ENCODE measurements at places on chromosomes 11 and 22.

DNA sequence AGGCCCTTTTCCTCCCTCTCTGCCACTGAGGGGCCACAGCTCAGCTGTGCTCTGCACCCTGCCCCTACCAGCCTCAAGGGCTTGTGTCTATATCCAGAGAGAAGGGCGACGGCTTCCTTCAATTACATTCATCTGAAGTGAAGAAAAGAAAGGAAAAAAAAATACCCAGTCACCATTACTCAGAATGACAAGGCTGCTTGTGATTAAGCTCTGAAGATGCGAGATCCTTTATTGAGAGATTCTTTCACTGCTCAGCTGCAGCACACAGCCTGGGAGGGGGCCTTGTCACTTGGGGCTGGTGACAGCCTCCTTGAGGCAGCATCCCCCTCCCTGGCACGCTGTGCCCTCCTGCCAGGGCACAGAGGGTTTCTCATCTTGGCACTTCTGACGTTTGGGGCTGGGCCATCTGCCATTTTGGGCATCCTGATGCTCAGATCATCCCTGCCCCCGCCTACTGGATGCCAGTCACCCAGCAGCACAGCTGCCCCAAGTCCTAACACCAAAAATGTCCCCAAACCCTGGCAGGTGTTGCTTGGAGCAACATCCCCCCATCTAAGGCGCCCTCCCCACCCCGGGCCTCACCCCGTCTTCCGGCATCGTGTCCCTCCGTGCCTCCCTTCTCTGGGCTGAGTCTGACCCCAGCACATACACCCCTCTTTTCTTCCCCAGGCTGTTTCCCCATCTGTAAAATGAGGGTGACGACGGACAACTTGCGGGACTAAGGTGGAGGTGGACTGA, 1394.7 kb downstream of the BRD1 start:
- no peak for DNase-seq

DNA sequence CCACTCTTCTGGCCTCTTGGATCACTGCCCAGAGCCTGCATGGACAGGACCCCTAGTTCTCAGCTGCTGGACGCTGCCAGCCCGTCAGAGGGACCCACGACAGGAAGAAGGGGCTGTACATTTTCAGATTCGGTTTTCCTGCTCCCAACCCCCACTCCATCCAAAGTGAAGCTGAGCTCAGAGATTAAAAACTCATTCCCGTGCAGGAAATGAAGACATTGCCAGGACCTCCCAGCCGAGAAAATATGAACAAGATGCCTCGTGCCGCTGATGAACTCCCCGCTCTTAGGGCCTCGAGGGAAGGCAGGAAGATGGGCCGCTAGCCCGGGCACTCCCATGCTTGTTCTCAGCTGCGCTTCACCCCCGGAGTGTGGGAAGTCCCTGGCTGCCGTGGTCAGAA, 36.1 kb downstream of the RPUSD4 start:
- DNase-seq = peak; percentile 30

DNA sequence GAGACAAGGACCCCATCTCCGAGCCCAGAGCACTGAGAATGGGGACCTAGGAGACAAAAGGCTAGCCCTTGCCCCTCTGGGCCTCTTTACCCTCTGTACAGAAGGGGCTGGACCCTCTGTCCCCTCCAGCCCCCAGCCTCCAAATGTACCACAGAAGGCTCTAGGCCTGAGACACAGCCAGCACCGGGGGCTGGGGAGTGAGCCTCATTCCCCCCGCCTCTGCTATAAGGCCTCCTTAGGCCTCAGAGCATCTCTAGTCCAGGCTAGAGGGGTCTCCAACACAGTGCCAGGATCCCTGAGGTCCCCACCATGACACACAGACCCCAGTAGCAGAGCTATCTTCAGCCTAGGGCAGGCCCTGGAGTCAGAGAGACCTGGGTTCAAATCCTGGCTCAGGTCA, 4.8 kb downstream of the SMTN start:
- no peak for DNase-seq

GRCh38 chr22:26806445-26807175, 149.2 kb downstream of the MIAT start:
- DNase-seq = no peak

DNA sequence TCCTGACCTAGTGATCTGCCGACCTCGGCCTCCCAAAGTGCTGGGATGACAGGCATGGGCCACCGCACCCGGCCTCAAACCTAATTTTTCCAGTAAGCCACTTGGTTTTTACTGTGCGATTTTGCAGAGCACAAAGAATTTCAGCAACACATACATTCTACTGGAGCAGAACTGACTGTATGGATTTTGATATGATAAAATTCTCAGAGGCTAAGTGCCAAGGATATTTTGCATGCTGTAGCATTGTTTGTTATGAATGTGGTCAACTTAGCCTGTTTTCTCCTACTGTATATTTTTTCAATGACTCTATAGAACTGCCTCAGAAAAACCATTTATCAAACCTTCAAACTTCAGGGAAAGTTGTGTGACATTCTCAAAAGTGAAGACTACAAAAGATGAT, 89.2 kb downstream of the FAT3 start:
- DNase-seq = no peak

GRCh38 chr11:89347071-89347470, 144.1 kb downstream of the NOX4 start:
- no peak for DNase-seq

- DNase-seq = no peak
Observed at GRCh38 chr22:23898006-23898974, 4.1 kb downstream of the MIF start.

- no peak for DNase-seq
Observed at GRCh38 chr11:11312738-11313137, 40.3 kb downstream of the CSNK2A3 start.

DNA sequence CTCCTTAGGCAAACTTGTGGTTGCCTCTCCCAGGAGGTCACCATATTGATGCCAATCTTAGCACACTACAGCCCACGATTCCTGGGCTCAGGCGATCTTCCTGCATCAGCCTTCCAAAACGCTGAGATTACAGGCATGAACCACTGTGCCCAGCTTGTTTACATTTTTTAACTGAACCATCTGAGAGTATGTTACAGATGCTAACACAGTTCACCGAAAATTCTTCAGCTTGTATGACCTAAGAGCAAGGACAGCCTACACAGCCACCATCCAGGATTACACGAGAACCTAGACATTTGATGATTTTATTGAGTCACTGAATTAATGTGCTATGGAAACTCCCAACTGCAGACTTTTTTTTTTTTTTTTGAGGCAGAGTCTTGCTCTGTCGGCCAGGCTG, 5.8 kb upstream of the LGALS1 start:
- no peak for DNase-seq

- DNase-seq = peak; percentile 48
Observed at GRCh38 chr11:110883256-110883655, 171.0 kb upstream of the ARHGAP20 start.

GRCh38 chr11:16403448-16403803, 47.1 kb upstream of the SOX6 start:
- DNase-seq = no peak

- peak; percentile 17 for DNase-seq
Observed at GRCh38 chr11:27184458-27185312, 144.1 kb downstream of the BBOX1 start.

DNA sequence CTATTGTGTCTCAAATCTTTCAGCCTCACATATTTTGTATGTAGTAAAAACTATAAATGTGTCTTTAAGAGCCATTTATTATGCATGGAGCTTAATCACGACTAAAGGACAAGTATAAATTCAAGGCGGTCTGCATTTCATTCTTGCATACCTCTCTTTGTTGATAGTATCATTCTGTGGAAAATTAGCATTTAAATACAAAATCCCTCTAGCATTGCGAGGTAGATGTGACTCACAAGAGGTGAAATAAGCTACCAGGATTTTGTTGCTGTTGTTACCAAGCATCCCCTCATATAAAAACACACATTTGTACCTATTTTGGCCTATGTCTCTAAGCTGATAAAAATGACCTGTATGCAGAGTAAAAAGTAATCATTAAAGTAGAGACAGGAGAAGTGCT, 537.4 kb upstream of the LUZP2 start:
- no peak for DNase-seq

- DNase-seq = no peak
Observed at GRCh38 chr11:60069450-60069849, 13.0 kb downstream of the MS4A3 start.

Measured in fibroblast of pulmonary artery (primary cell).